ENCODE measurements at places on chromosomes 1 and 21.

GRCh38 chr1:47388891-47389238, 27.2 kb upstream of the FOXE3 start:
- peak; percentile 33 for DNase-seq

DNA sequence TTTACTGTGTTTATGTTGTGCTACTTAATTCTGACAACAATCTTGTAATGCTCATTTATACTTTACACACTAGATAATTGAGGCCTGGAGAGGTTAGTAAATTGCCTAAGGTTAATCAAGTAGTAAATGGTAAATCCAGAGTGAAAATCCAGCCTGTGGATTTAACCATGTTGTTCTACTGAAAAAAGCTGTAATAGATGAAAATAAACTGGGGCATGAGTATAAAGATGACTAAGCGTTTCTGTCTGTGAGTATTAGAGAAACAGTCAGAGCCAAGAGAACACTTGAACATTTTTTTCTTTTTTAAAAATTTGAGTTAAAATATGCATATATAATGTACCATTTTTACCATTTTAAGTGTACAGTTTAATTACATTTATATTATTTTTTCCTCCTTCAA, 47.9 kb upstream of the LEPR start:
- no peak for DNase-seq

GRCh38 chr1:17475752-17476151, 36.3 kb upstream of the RCC2 start:
- DNase-seq: no peak

DNA sequence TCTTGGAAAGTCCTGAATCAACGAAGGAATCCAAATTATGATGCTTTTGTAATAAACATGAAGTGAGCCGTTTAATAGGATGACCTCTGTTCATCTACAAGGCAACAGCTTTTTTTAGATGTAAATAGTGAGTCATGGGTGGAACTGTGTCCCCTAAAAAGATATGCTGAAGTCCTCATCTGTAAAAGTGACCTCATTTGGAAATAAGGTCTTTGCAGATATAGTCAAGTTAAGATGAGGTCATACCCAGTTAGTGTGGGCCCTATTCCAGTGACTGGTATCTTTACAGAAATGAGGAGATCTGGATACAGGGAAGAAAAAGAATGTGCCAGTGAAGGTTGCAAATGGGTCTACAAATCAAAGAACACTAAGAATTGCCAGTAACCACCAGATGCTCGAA, 1287.3 kb upstream of the ADGRL4 start:
- DNase-seq: no peak

All from activated CD8-positive, alpha-beta memory T cell treated with anti-CD3 and anti-CD28 coated beads, Interleukin-2, amount 50 U/mL, for 4 hours (primary cell).